ENCODE measurements at places on chromosomes 12 and 14.
A peak's percentile ranks its signal among the peaks of the same experiment; 100 is the strongest.

- DNase-seq = peak; percentile 34
These were observed 169.0 kb upstream of the EEA1 start for GRCh38 chr12:93098077-93098476.

GRCh38 chr14:86153480-86153879, 623.5 kb downstream of the FLRT2 start:
- DNase-seq = no peak

GRCh38 chr12:103399986-103400385, 95.8 kb downstream of the C12orf42 start:
- DNase-seq = no peak

GRCh38 chr12:66709893-66710292, 31.0 kb upstream of the GRIP1 start:
- no peak for DNase-seq

GRCh38 chr12:46414591-46415268, 42.2 kb upstream of the SLC38A2 start:
- DNase-seq = no peak

Measured in GM20000 (cell line).